Epithelial cell of esophagus (primary cell): ENCODE measurements at places on chromosomes 13 and 19.
A peak's percentile ranks its signal among the peaks of the same experiment; 100 is the strongest.

- DNase-seq = peak; percentile 29
Observed at GRCh38 chr13:110304256-110304655, 2.7 kb downstream of the COL4A1 start.

GRCh38 chr19:8302357-8302691, 5.8 kb downstream of the CD320 start:
- no peak for DNase-seq

DNA sequence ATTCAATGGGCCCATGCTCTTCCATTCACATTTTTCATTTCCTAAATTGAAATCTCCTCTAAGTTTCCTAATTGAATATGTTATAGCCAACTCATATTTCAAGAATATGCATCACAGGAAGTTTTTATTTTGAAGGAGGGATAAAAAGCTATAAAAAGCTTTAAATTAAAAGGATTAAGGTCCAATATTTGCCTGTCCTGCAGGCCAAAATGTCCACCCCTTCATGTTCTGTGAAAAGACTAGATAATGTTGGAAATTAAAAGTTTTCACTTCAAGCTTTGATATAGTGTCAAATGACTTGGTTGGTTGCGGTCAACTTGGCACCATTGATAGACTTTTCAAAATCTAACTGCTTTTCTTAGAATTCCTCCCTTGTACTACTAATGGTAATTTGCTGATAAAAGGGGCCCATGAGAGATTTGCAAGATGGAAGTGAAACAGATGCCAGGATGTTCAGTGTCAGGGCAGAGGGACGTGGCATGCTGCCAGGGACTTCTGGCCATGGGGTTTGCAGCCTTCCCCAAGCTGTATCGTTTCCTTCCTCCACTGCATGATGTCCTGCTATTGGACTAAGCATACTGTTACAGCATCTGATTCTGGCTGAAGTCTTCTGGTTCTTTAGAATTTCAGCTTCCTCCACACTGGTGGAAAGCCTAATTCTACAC, 547.3 kb upstream of the MIR17HG start:
- DNase-seq = no peak

DNA sequence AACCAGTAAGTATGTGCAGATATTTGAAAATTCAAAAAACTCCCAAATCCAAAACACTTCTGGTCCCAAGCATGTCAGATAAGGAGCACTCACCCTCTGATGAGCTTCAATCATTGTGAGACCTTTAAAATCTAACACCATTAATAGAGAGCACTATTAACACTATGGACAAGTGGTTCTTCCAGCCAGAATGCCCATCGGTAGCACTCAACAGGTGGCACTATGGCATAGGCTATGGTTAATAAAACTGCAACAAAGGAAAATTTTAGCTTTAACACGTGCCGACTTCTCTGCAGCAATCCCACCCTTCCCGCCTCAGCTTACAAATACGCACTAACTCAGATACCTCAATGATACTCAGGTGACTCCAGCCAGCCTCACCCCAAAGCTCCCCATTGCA, 62.3 kb downstream of the COL4A2 start:
- DNase-seq = no peak

DNA sequence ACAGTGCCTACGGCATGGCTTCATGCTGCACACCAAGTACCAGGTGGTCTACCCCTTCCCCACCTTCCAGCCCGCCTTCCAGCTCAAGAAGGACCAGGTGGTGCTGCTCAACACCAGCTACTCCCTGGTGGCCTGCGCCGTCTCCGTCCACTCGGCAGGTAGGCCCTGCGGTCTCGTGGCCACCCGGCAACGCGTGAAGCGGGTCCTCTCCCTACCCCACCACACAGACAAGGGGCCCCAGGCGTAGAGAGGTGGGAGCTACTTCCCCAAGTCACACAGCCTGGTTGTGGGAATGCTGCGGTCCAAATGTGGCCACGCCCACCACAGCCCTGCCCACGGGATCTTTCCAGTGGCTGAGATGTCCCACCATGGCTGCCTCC, 4.0 kb downstream of the DCAF15 start:
- no peak for DNase-seq

- no peak for DNase-seq
Observed at GRCh38 chr19:47848823-47849473, 10.1 kb upstream of the TPRX2 start.

- DNase-seq = peak; percentile 19
Observed at GRCh38 chr19:29872224-29872731, 60.5 kb downstream of the CCNE1 start.

DNA sequence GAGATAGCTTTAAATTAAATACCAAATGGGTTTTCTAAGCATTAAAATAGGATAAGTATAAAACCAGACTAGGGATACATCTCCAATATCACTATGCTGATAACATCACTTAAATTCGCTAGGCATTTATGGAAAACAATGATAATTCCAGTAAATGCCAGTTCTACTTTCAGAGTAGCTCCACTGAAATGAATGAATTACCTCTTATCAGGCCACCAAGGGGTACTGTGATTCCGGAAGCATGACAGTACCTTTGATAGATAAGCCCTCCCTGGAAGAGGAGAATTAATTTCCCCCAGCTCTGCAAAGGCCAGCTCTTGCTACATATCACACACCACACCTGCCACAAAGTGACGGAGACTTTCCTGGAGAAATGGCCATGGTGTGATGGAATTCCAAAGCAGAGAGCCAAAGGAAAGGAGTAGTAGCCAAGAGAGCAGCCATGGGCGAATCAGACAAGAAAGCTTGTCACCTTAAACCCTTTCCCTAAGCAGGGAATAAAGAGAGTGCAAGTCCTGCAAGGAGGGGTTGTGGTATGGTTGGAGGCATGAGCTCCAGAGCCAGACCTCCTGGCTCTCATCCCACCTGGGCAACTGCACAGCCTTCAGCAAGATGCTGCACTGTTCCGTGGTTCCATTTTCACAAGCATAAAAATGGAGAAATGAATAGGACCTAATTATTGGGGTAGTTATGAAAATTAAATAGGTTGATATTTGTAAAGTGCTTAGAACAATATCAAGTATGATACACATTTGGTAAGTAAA, 423.1 kb downstream of the FGF14 start:
- DNase-seq = no peak

DNA sequence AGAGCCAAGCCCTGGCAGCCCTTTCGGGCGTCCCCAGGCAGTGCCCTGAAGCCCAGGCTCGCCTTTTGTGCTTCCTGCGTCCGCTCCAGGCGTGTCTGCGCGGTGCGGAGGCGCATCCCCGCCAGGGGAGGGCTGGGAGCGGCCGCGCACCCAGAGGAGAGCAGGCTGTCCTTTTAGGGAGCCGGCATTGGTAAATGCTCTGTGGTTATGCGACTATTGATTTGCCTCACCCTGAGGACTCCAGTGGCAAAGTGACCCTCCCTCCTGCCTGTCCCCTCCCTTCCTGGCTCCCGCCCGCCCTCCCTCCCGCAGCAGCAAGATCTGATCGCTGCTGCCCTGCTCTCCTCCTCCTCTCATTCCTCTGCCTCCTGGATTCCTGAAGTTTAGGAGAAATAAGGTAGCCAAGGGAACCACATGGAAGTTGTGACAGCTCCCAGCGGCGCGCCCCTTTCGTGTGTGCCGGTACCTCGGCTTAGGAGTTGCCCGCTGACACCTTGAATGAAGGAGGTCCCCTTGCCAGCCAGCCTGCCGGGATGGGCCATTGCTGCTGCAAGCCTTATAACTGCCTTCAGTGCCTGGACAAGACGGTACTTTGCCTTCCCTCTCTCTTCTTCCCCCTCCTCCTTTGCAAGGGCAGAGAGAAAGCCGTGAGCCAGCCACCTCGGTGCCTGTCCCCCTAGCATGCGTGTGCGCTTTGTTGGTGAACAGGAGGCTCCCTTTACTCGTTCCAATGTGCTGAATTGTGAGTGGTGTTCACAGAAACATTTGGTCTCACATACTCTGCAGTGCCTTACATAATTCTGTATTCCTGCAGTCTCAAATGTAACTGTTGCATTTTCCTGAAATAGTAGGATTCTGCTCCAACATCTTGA, 166.9 kb downstream of the SLC7A1 start:
- peak; percentile 50 for DNase-seq

GRCh38 chr19:38813323-38813722, 578 bp upstream of the LGALS4 start:
- no peak for DNase-seq

DNA sequence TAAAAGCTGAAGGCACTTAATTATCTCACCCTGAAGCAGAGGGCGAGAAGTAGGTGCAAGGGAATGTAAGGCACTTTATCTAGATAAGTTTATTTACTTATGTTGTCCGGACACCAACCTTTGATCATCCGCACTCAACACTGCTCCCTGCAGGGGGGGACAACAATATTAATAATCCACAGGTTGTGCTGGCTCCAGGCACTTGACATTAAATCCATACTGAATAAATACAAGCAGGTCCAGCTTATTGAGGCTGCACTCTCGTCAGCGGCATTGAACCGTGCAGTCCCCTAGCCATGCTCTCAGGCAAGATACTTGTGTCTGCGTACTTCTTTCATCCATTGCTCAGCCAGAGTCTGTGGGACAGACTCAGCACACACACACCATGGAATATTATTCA, 374.5 kb upstream of the NBEA start:
- no peak for DNase-seq

DNA sequence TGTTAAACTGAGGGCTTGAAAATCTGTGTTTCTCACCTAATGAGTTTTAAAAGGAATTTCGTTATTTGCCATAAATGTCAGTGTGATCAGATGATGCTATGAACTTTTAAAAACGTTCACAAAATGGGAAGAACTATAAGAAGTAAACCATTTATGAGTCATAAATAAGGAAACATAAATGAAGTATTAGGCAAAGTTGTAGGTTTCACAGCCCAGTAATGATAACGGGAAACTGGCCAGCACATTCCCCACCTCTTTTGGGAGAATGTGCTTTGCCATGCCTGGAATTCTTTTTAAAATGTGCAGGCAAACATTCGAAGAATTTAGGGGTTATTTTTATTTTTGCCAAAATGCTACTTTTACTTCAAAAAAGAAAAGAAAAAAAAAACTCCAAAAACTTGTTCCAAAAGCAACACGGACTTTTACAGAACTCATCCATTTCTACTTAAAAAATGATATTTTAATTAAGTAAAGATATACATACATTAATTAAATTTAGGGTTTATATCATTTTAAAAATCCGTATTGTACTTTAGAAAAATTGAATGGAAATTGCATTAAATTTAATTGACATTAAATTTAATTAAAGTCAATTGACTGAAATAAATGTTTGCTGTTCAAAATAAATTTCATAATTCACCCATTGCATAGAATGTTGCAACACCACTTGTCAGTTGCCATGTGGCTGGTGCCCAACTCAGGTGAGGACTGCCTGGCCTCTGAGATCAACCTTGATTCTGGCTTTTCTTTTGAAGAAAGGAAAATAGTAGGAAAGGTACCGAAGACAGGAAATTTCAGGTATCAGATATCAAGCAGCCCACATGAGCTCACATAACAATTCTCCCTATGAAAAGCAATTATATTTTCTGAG, 1198.5 kb downstream of the EFNB2 start:
- DNase-seq = peak; percentile 32

DNA sequence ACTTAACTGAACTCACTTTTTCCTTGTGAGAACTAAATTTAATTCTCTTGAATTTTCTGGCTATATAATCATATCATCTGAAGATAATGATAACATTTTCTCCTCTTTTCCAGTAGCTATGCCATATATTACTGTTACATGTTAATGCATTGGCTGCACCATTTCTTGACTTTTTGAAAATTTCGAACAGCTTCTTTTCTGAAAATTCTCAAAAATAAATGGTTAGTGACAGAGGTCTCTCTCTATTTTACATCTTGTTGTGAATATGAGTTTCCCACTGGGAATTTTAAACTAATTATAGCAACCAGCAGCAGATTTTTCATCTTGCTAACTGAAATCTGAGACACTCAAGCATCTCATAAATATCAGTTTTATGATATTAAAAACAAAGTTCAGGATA, 30.6 kb downstream of the MBNL2 start:
- no peak for DNase-seq

DNA sequence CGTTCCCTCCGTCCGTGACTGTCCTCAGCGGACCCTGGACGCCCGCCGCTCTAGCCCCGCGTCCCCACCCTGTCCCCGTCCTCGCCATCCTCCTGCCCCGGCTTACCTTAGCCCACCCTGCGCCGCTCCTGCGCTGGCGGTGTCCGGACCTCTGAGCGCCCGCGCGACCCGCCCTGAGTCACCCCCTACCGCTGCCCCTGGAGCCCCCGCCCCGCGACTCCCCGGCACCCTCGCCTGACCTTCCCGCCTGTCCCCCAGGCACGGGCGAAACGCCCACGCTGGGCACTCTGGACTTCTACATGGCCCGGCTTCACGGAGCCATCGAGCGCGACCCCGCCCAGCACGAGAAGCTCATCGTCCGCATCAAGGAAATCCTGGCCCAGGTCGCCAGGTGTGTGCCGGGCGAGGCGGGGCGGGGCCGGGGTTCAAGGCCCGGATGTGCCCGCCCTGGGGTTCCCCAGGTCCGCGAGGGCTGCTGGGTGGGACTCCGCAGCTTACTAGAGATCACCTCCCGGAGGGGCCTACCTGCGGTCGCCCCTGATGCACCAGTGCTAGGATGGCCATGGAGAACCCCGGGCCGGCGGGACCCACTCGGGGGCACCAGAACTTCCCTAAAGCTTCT, 5.1 kb downstream of the HMG20B start:
- DNase-seq = no peak

DNA sequence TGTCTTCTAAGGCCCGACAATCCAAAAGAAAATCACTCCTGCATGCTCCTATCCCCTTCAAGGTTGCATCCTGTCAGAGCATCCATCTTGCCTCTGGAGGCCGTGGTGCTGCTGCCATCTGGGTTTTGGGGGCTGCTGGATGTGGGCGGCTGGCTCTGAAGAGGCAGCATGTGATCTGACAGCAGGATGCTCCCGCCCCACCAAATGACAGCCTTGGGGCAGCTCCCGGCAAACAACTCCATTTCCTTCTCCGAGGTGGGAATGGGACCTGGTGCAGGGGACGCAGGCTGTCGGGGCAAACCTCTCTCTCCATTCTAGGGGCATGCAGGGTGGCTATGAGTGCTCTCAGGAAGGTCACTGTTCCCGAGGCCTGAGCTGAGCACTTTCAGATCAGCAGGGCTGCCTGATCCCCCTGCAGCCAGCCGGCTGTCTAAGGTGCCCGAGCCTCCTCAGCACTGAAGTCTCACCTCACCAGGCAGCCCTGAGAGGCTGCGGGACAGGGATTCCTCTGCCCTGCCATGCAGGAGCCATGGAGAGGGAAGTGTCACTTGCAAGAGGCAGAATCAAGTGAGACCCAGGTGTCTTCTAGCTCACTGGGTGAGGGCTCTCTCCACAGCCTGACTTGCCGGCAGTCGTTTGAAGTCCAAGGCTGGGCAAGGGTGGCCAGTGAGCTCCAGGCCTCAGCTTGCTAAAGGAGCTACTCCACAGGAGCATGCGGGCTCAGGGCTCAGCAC, 28.8 kb downstream of the TSSK6 start:
- no peak for DNase-seq

- no peak for DNase-seq
Observed at GRCh38 chr13:52034616-52035226, 10.2 kb downstream of the UTP14C start.

- peak; percentile 33 for DNase-seq
Observed at GRCh38 chr13:80168089-80168850, 172.7 kb downstream of the SPRY2 start.

DNA sequence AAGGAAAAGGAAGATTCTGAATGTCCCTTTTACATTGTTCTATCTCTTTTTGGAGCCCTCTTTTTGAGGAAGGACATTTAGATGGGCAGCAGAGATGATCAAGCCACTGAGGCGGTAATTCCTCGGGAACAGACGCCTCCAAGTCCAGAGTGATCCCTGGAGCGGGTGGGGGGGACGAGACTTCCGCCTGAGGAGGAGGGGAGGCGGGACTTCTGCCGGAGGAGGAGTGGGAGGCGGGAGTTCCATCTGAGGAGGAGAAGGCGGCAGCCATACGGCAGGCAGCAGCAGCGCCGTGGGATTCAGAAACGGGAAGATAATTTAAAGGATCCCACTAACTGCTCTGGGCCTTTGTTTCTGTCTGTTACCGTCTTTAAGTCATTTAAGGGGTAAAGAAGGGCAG, 37.6 kb upstream of the CD177 start:
- DNase-seq = no peak
